ENCODE measurements at places on chromosomes 3 and 15.

- DNase-seq, result no peak
Measured at GRCh38 chr15:66779331-66780009, 77.4 kb downstream of the SMAD6 start.

GRCh38 chr3:191170097-191170496 lies 28.9 kb upstream of the OSTN start:
- DNase-seq, result no peak

- DNase-seq, result no peak
Measured at GRCh38 chr3:115922681-115923347, 299.5 kb downstream of the GAP43 start.

GRCh38 chr3:48543271-48543866 lies 13.2 kb downstream of the PFKFB4 start:
- DNase-seq, result no peak

DNA sequence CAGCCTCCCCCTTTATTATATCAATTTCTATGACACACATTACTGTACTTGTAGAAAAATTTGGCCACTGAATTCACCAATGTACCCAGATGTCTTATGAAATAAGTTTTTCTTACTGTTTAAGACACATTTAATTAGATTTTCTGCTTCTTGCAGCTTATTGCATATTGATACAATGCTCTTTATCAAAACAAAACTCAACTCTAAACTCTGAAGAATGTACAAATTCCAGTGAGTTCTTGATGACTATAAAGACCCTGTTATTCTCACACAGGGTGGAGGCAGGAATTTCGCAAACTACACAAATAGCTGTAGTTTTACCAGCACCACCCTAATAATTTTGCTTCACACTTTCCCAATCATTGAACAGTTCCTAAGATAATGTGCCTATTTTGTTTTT lies 22.0 kb downstream of the CMTM6 start:
- no peak for DNase-seq

DNA sequence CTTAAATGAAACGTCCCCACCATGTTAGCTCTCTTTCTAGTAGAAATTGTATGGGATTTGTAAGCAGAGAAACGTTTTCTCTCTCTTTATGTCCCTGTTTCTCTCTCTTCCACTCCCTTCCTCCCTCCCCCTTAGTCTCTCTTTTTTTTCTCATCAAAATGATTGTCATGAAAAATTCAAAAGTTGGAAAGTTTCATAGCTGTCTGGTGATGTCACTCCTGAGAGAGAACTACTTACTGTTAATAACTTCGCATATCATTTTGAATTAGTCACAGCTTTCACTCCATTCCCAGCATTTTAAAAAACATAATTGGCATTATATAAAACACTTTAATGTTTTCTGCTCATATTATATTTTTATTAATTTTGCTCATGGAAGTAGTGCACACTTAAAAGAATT lies 331.1 kb downstream of the C3orf38 start:
- DNase-seq, result no peak

DNA sequence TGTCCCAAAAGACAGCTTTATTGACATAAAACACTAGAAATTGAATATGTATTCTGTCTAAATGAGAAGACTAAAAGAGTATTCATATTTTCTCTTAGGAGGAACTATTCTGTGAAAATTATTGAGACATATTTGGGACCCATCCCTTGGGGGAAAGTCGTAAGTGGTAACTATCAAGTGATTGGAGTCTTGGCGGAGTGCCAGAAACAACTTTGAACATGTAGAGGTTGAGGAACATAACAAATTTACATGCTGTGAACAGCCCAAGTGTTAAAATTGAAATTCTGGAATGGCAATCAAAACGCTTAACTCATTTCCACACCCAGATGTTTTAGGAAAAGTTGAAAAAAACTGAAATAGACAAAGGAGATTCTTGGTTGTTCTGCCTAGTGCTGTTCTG lies 1034.6 kb downstream of the NSUN3 start:
- no peak for DNase-seq

DNA sequence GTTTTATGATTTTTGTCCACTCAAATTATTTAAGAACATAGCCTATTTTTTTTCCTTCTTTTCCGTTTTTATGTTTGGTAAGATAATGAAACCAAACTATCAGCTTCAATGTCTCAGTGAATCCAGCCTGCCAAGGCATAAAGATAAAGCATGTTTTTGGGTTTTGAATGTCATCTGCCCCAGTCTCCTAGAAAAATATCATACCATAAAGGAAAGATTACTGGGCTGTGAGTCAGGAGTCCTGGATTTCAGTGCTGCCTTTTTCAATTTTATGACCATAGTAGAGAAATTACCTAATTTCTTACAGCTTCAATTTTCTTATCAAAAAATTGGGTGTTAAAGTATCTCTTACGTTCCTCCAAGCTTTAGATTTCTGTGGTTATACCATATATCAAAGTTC lies 87.5 kb downstream of the GAP43 start:
- DNase-seq, result no peak

DNA sequence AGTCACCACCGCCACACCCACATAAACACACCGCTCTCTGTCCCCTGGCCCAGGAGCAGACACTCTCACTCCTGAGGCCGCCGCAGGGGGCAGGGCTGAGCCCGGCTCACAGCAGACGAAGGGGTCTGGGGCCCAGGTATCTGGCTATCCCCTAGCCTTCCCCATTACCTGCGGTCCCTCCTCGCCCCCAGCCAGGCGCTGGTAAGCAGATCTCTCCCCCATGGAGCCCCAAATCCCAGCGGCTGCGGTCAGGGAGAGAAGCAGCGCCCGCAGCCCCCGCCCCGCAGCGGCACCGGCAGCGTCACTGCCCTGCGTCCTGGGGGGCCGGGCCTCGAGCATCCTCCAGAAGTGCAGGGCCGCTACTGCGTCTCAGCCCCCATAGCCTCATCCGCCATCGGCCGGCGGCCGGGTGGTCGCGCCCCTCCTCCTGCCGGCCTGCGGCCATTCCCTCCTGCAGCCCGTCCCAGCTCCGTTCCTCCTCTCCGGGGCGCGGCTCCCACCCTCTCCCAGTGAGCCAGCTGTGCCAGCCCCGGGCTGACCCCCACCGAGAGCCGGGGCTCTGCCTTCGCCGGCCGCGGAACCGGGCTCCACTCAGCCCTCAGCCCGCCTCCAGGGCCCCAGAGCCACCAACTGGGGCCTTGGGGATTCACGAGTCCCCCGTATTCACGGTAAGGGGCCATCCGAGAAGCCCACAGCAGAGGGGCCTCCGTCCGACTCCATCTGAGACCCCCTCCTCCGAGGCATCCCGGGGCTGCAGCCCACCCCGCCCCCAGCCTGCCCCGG lies 13.1 kb downstream of the TNK2 start:
- no peak for DNase-seq

GRCh38 chr15:85024509-85025336 lies 43.1 kb downstream of the PDE8A start:
- DNase-seq, result no peak

DNA sequence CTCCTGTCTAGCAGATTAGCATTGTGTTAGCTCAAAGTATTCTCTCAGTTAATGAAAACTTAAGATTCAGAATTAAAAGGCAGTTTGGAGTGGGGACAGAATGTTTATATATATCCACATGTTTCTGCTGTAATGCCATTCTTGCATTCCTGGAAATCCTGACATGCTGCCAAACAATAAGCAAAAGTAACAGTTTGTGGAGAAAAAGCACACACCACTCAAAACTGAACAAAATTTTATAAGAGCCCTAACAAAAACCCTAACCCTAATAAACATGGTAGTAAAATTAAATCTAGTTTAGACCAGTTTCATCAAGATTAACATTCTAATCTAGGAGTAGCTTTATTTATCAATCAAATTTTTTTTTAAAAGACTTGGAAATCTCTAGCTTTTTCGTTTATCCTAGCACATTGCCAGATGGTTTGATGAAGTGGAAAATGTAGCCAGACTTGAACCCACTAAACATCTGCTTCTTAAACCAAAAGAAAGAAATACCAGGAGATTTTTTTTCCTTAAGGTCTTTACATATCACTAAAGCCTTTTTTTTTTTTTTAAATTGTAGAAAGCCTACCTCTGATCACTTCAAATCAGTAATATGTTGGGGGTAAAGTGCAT lies 3.7 kb downstream of the TCAIM start:
- no peak for DNase-seq

DNA sequence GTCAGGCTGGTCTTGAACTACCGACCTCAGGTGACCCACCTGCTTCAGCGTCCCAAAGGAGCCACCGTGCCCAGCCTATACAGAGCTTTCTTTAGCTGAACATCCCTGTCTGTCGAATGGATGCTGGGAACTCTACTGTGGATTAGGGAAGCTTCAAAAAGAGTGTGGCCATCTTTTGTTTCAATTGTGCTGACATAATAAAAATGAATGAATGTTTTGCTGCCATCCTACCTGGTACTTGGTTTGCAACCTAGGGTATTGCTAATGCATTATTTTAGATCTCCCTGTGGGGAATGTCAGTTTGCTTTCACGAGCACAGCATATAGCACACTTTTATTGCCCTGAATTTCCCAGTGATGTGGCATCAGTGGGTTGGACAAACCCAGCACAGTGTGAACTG lies 32.3 kb downstream of the CMTM6 start:
- no peak for DNase-seq

DNA sequence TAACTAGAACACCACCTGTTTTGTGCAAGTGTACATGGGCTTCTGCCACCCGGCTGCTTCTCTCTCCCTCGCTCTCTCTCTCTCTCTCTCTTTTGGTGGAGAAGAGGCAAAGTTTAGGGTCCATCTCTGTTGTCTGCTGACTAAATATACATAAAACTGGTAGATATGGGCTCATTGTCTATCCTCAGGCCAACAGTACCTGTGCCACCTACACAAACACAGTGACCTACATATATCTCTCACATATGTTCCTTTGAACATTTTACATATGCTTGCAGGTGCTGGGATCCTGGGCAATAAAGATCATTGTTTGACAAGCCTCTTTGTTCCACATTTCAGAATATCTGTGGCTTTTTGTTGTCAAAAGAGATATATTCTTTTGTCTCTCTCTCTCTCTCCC lies 256.3 kb upstream of the KCNH8 start:
- DNase-seq, result no peak

- DNase-seq, result no peak
Measured at GRCh38 chr3:45368382-45368781, 20.0 kb upstream of the LARS2 start.

DNA sequence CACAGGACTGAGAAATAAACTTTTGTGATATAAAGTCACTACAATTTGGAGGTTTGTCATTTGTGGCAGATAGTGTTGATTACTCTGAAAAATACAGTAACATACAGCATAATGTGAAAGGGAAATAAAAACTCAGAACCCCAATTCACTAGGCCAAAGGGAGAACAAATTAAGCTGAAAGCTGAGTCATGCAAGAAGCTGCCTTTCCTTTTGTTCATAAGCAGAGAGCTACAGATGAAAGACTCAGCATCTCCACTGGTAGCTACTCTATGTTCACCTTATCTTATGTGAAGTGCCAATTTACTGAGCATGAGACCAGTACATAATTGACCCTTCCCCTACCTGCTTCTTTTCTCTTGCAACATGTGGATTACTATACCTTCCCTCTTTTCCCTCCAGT lies 19.3 kb upstream of the SLTM start:
- no peak for DNase-seq

DNA sequence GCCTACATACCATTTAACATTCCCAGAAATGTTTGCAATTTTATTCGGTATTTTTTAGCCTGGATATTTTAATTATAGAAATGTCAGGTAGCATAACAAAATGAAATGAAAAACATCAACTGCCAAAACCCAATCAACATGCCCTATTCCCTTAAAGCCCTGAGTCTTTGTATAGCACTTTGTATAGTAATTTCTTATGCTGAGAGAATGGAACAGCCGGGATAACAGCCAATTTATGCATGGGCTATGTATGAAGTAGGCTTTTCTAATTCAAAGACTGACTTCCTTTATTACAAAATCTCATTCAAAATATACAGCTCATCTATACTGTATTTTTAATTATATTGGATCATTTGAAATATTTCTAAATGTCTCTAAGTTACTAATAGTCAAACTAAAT lies 513.0 kb upstream of the NAALADL2 start:
- DNase-seq, result no peak

- no peak for DNase-seq
Measured at GRCh38 chr3:73225991-73226390, 164.5 kb downstream of the EBLN2 start.

DNA sequence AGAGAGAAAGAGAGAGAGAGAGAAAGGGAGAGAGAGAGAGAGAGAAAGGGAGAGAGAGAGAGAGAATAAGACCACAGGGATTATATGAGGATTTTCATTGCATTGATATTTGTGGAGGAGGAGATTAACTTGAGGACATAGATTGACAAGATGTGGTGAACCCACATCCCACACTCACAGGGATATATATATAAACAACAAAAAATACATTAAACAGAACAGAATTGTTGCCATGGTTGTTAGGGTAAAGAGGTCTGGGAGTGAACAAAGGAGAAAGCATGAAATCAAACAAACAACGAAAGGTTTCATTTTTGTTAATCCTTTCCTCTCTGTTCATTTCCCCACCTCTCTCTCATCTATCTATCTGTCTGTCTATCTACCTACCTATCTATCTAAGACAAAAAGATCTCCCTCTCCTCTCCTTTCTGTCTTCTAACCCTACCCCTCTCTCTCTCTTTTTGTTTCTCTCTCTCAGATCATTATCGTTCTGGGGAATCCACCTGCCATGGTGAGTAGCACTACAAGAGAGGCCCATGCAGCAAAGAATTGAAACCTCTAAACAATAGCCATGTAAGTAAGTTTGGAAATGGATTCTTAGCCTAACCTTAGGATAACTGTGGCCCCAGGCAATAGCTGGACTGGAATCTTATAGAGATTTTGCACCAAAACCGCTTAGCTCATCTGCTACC lies 280.9 kb downstream of the RAP2B start:
- DNase-seq, result no peak

DNA sequence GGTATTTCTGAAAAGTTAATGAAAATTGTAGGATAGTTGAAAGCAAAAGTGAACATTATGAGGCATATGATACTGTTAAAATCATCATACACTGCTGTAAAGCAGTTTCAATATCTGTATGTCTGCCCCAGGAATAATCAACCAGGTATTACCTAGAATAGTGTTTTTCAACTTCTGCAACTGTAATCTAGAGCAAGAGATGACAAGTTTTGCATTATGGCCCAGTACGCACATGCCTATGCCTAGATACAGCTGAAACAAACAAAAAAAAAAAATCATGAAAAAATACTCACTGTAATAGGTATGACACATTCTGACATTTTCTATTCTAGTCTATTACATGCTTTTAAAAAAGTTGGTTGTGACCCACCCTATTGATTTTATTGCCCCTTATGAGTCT lies 240.7 kb upstream of the ST8SIA2 start:
- DNase-seq, result no peak

- no peak for DNase-seq
Measured at GRCh38 chr15:94607176-94607654, 375.9 kb downstream of the MCTP2 start.

DNA sequence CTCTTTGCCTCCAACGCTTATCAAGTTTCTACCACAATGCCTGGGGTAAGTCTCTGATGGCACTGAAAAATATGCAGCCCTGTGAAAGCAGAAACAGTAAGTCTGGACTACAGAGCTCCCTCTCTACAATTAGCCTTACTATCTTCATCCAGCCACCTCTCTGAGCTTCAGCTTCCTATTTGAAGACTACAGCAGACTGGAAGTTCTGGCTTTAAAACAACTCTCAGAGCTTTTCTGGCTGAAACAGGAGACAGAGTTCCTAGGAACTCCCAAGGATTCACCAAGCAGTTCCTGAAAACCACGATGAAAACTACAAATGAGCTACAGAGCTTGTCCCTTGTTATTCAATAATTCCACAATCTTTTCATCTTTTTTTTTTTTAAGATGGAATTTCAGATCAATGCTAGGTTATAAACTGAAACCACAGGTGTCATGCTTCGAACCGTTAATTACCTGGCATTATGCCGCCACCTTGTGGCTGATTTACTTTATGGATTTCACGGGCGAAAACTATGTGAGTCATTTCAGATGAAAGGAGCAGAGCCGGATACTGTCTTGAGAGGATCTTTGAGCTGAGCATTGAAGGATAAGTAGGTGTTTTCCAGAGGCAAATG lies 3.9 kb downstream of the CRYGS start:
- peak; percentile 43 for DNase-seq
